CD4-positive, alpha-beta T cell treated with Interleukin-6 at 100 ng/mL for 8 hours (primary cell): ENCODE measurements at places on chromosomes 16 and 17.

DNA sequence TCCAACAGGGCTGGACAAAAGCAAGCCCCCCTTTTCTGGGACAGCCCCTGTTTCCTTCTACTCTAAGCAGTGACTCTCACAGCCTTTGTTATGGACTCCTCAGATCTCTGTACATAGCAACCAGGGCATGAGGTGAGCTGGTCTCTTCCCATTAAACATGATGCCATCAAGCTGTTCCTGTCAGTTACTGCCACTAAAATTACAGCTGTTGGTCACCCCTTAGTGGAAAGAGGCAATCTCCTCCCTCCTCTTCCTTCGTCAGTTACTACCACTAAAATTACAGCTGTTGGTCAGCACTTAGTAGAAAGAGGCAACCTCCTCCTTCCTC, 95.2 kb upstream of the SMIM36 start:
- no peak for DNase-seq

DNA sequence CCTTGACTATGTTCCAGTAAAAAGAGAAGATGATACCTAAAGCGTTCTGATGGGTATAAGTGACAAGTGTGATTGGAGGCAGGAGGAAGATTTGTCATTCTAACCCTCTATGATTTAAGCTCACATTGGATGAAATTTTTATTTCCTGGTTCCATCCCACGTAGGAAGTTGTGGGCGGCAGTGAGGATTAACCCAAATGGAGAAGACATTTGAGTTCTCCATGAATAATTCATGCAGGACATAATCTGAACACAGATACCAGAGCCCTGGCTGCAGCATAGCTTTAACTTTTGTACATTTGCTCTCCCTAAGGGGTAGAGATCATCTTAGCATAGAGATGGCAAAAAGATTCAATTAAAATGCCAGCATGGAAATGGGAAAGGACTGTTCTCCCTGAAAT, 146.3 kb downstream of the SLC39A11 start:
- no peak for DNase-seq

DNA sequence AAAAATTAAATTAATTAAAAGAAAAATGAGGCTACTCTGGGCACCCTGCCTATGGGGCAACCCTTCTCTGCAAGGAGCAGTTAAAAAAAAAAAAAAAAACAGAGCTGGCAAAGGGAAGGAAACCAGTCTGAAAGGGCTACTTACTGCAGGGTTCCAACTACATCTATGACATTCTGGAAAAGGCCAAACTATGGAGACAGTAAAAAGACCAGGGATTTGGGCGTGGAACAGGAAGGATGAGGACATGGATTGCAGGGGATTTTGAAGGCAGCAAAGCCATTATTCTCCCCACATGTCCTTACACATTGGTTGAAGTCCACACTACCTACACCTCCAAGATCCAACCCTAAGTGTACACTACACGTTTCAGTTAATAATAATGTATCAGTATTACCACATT, 4.6 kb downstream of the RPH3AL start:
- DNase-seq = no peak

GRCh38 chr16:89893642-89894548, 20.5 kb downstream of the TCF25 start:
- DNase-seq = no peak

DNA sequence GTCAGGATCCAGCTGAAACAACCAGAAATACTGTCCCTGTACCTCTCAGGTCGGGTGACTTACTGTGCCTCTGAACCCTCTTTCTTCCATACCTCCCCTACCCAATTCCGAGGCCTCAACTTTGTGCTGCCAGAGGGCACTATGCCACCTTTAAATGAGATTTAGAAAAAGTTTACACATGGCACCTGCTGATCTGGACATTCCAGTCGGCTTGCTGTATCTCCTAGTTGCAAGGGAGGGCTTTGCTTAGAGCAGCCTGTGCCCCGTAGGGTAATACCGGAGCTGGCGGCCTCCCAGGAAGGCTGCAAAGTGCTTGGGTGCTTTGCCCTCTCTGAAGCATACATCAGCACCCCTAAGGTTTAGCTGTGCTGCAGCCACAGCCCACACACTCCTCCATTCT, 306.0 kb upstream of the RBFOX1 start:
- no peak for DNase-seq

- no peak for DNase-seq
Measured at GRCh38 chr17:41442739-41443138, 2.0 kb upstream of the KRT38 start.

- DNase-seq = peak; percentile 41
Measured at GRCh38 chr17:59754552-59754951, 47.1 kb downstream of the VMP1 start.

GRCh38 chr17:74354123-74354522, 7.5 kb downstream of the BTBD17 start:
- DNase-seq = peak; percentile 24

DNA sequence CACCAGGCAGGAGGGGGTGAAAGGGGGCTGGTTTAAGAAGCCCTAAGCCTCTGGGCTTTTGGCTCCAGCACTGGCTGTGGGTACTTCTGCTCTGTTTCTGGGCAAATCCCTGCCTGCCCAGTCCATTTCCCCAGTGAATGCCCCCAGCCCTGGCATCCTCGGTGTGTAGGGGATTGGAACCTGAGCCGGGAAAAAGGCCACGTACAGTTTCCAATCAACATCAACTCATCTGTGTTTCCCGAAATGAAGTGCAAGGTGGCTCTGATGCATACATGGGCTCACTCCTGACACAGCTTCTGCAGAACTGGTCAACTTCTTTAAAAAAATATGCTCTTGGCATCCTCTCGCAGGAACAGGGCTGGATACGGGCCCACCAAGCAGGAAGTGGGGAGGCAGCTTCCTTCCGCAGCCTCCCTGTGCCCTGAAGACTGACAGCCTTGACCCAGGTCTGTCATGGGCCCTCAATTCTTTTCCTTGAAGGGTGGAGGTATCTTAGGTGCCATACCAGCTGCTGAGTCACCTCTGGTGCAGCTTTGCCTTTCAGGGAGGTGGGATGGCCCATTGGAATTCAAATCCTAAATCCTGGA, 73.3 kb downstream of the N4BP1 start:
- no peak for DNase-seq

- no peak for DNase-seq
Measured at GRCh38 chr16:78130083-78130608, 30.7 kb downstream of the WWOX start.

GRCh38 chr17:33964344-33964979, 290.6 kb upstream of the CCL2 start:
- DNase-seq = peak; percentile 23

DNA sequence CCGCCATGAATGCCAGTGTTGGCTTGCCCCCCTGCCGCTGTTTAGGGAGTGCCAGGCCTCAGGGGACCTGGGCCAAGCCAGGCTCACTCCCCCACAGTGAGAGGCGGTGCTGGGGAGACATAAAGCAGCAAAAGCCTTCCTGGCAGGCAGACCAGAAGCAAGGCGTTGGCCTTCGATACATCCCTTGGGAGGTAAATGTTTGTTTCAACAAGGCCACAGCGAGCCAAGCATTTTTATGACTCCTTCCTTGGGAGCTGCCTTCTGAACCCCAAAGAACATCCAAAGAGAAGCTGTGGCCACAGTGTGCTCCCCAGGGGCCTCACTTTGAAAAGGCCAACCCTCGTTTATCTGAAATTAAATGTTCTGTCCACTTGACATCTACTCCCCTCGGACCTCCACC, 119.7 kb upstream of the CIBAR2 start:
- no peak for DNase-seq
